ENCODE measurements at places on chromosomes 6 and 20.

DNA sequence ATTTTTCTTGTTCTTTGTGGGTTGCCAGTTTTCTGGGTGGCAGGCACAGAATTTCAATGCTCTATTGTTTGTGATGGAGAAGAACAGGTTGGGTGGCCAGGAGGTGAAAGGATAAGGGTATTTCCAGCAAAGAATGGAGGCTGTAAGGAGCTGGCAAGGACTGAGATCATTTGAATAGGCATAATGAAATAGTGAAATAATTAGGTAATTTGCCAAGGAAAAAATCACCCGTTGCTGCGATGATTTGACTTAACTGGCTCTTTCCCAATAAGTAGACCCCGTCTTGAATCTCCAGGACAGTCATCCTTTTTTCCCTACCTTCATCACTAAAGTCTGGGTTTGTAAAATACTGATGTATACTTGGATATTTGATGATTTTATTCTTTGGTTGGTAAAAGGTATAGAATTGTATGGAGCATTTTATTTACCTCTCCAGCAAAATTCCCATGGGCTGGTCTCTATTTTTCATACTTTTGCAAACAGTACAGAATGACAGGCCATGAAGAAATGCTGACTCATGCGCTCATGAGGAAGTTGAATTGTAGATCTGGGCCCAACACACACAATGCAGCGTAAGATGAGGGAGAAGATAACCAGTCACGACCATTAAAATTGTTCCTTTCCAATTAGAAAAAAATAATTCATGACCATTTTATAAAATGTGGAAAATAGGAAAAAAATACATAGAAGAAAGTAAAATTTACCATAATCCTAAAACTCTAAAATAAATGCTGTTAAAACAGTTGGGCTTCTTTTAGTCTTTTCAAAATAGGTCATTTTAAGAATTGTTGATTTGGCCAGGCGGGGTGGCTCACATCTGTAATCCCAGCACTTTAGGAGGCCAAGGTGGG, 2.4 kb upstream of the GCNT2 start:
- no peak for DNase-seq

DNA sequence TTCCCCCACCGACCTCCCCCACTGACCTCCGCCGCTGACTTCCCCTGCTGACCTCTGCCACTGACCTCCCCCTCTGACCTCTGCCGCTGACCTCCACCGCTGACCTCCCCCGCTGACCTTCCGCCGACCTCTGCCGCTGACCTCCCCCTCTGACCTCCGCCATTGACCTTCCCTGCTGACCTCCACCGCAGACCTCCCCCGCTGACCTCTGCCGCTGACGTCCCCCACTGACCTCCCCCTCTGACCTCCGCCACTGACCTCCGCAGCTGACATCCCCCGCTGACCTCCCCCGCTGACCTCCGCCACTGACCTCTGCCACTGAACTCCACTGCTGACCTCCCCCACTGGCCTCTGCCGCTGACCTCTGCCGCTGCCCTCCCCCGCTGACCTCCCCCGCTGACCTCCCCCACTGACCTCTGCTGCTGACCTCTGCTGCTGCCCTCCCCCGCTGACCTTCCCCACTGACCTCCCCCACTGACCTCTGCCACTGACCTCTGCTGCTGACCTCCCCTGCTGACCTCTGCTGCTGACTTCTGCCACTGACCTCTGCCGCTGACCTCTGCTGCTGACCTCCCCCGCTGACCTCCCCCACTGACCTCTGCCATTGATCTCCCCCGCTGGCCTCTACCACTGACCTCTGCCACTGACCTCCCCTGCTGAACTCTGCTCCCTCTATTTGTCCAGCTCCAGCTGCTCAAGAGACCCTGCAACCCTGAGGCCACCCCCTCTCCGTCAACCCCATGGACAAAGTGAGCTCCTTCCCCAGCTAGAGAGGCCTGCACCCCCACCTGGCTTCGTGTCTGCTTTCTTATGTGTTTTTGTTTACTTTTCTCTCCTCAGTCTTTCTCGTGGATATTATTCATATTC, 91.4 kb upstream of the AFDN start:
- DNase-seq: no peak

- no peak for DNase-seq
Measured at GRCh38 chr6:101747160-101747559, 353.7 kb downstream of the GRIK2 start.

GRCh38 chr6:20402092-20402341, 338 bp downstream of the E2F3 start:
- DNase-seq: no peak

- DNase-seq: no peak
Measured at GRCh38 chr6:111844376-111844775, 28.9 kb downstream of the FYN start.

- DNase-seq: no peak
Measured at GRCh38 chr6:157630463-157631080, 192.5 kb upstream of the SNX9 start.

GRCh38 chr20:62227591-62227976, 7.5 kb upstream of the HRH3 start:
- no peak for DNase-seq

GRCh38 chr6:110971468-110971867, 10.4 kb upstream of the RPF2 start:
- no peak for DNase-seq

DNA sequence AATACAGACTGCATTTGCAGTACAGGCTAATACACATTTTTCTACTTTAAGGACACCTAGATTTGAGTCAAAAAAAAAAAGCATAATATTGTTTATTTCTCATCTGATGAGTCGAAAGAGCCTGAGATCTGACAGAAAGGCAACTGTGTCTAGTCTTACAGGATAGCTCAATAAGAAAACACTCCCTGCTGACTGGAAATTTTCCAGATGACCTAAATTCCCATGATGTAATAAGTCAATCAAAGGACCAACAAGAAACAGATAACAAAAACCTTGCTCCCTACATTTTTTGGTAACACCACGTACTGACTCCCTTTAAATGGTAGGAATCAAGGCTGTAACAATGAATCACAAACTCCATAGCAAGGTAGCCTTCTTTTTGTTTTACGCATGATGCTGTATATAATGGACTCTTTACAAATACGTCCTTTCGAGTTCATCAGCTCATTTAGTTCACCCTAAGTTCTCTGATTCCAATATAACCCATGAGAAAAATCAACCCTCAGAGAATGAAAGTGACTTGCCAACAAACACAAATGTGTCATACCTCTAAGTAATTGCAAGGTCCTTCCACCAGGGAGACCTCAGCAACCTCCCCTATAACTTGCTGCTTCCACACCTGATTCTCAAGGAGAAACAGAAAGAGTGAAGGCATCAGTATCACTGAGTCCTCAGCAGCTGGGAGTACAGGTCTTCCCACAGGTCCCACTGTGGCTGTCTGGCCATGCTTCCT, 12.1 kb downstream of the TBX18 start:
- no peak for DNase-seq

- no peak for DNase-seq
Measured at GRCh38 chr20:37189416-37190016, 10.2 kb upstream of the MROH8 start.

DNA sequence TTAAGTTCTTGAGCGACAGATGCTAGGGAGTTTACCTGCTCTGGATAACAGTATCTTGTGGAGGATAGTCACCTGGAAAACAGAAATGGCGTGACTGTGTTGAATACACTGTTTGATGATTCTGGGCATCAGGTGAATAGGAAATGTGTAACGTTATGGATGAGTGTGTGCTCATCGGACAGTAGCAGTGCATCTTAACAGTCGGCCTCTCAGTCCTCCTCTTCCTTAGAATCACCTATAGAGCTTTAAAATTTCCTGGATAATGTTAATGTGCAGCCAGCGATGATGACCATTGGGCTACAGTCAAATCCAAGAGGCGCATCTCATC, 217.7 kb downstream of the OR2B2 start:
- DNase-seq: no peak

GRCh38 chr6:169266746-169267591, 13.3 kb upstream of the THBS2 start:
- no peak for DNase-seq

- no peak for DNase-seq
Measured at GRCh38 chr20:63831993-63832686, 1.1 kb upstream of the ZBTB46 start.

DNA sequence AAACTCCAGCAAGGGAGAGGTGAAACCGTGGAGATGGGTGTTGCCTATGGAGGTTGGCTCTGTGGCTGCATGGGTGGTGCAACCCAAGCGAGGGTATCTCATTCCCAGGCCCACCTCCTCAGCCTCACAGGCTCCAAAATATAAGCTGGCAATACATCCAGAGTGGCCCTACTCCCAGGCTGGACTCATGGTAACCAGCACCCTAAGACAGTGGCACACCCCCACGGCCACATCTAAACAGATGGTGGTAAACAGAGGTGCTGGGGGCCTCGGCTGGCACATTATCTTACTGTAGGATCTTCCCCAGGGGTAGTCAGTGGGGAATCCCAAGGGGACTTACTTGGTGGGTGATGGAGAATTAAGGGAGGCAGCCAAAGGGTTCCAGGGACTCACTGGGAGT, 33.7 kb upstream of the CCND3 start:
- DNase-seq: no peak

- no peak for DNase-seq
Measured at GRCh38 chr6:54361734-54362133, 53.5 kb downstream of the TINAG start.

DNA sequence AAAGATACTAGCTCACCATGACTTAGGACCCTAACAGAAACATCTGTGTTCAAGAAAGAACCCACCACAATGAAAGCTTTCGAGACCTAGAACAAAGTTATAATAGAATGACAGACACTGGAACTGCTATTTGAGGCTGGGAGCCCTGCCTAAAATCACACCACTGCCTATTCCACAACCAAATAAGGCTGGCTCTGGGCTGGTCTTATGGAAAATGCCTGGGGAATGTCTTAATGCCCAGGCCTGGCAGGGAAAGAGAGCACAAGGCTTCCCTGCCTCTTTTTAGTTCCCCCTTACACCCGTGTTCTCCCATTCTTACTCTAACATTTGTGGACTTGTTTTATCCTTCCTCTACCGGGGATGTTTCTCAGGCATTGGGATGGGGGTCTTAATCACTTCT, 5.6 kb upstream of the METTL24 start:
- DNase-seq: no peak

GRCh38 chr6:166809721-166810120, 146.6 kb downstream of the RNASET2 start:
- no peak for DNase-seq

GRCh38 chr6:168715643-168716481, 274.9 kb downstream of the SMOC2 start:
- no peak for DNase-seq

DNA sequence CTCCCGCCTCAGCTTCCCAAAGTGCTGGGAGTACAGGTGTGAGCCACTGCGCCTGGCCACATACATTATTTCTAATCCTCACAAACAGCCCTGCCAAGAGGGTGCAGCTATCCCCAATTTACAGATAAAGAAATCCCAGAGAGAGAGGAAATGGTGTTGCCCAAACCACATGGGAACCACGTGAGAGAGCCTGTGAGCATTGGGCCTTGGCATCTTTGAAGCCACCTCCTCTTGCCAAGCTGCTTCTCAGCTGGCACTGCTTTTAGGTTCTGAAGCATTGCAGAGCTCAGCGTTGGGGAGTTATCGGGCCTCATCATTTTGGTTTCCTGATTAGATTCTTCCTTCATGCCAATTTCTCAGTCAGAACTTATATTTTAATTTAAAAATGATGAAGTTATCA, 80.3 kb downstream of the CTNNBL1 start:
- no peak for DNase-seq

DNA sequence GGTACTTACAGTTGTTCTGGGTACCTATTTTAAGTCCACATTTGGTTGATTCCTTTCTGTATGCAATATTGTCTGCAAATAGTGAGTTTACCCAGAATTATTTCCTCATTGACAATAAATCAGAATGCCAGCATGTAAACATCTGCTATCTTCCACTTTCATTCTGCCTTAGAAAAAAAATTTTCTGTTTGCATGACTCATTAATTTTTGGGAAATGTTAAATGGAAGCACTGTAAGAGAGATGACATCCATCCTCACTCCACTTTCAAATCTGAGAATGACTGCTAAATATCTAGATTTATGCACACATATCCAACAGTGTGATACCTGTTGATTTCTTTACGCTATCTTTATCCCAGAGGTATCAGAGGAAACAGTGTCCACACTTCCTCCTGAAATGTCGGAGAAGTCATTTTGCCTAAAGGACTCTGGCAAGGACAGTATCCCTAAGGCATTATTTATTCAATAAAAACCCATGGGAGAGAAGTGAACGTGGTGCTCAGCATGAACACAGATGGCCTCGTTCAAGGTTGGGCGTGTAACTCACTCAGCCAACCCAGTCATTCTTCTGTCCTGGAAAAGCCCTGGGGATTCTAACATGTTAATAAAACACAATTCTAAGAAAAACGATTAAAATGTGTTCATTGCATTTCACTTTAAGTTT, 780.9 kb downstream of the QKI start:
- no peak for DNase-seq

GRCh38 chr6:163789199-163789810, 374.8 kb downstream of the QKI start:
- no peak for DNase-seq

GRCh38 chr6:169824848-169825557, 73.6 kb downstream of the ERMARD start:
- no peak for DNase-seq

DNA sequence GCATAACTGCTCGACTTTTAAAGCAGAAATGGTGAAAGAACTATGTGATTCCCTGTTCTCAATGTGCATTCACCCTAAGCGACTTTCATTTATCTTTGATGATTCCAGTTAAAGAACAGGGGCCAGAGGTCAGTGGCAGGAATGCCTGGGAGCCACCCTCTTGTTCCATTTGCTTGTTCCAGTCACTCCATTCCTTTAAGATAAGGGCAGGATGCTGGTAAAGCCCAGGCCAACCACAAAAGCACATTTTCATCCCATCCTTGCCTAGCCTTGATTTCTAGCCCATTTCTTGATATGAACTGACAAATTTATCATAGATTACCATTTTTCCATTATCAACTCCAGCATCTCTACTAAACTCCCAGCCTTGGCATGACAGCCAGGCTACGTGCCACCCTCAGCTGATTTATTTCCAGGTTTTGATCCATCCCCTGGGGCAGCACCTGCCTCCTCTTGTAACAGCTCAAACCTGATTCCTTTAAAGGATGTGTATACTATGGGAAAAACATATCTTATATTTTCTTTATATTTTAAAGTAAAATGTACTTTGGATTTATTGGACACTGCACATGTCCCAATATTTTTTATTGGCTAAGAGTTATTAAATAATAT, 19.2 kb downstream of the HMGN3 start:
- no peak for DNase-seq

GRCh38 chr20:51176876-51177275, 154.0 kb upstream of the KCNG1 start:
- no peak for DNase-seq

GRCh38 chr6:23370051-23370450, 756.0 kb upstream of the NRSN1 start:
- no peak for DNase-seq

- DNase-seq: no peak
Measured at GRCh38 chr6:33777398-33778388, 11.2 kb downstream of the LEMD2 start.

- DNase-seq: no peak
Measured at GRCh38 chr6:166996406-166996805, 2.8 kb upstream of the CEP43 start.
